ENCODE measurements at places on chromosomes 6 and 20. TPM values are rescaled to one million over a fixed set of nuclear protein-coding genes. Genes with fewer than 3 reads are reported as not detected.

GRCh38 chr20:36847009-36847709 is 28.8 kb upstream of the TLDC2 start:
- H3K27ac ChIP-seq = peak overlapping the region; percentile 24
- no peaks in the 10 kb centered on the region for H3K27me3 ChIP-seq
- no peak for DNase-seq
- no peak overlapping the region for H3K4me3 ChIP-seq
- H3K4me1 ChIP-seq = peaks cover 15% of the 10 kb centered on the region

NNAT gene
- 59.8 TPM for total RNA-seq

LTA gene
- total RNA-seq = 0.87 TPM

ULBP3 gene
- total RNA-seq = 5.6 TPM

- H3K4me3 ChIP-seq = no peak overlapping the region
- no peaks in the 10 kb centered on the region for H3K36me3 ChIP-seq
- DNase-seq = no peak
Measured at GRCh38 chr6:82779041-82779440, 286.6 kb downstream of the UBE3D start.

AVP gene
- 0.50 TPM for total RNA-seq

PPARD gene
- total RNA-seq = 17.1 TPM

- peaks cover 24% of the 10 kb centered on the region for H3K36me3 ChIP-seq
- H3K27me3 ChIP-seq = no peaks in the 10 kb centered on the region
Measured at GRCh38 chr6:42627044-42627443, 63.2 kb downstream of the UBR2 start.

GRCh38 chr6:1389369-1390132 is at the start of gene FOXF2:
FOXF2 (plus strand) TSS chr6:1389576; CDS start chr6:1389948, 372 bp downstream.
- DNase-seq = peak; percentile 73
- H3K4me3 ChIP-seq = peak within 1 kb of the TSS; percentile 73
- no peak within 1 kb of the TSS for H3K27ac ChIP-seq

- no peaks in the 10 kb centered on the region for H3K27me3 ChIP-seq
- H3K27ac ChIP-seq = no peak overlapping the region
- H3K4me1 ChIP-seq = peaks cover 9% of the 10 kb centered on the region
- H3K36me3 ChIP-seq = no peaks in the 10 kb centered on the region
- no peak overlapping the region for H3K4me3 ChIP-seq
Measured at GRCh38 chr6:40640599-40641227, 53.5 kb upstream of the LRFN2 start.

DNA sequence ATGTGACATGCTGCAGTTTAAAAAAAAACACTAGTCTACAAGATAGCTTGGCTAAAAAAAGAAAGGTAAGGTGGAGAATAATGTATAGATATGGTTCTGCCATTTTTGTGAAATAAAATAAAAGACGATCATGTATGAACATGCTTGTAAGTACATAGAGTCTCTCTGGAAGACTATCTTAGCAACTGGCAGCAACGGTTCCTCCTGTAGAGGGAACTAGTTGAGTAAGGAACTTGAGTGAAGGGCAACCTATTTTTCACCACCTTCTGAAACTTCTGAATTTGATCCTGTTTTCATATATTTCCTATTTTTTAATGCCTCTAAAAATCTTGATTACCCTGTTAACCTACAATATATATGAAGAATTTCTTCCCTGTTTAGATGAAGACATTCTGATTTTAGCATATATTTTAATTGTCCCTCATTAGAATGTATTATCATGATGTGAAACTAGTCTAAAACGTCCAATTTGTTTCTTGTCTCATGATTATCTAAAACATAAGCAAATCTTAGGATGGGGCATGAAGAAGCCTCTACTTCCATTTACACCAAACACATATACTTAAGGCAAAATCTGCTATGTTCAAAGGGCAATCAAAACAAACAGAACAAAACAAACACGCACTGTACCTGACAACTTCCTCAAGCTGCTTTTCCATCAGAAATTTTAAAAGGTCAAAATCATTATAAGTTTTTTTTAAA is 202.5 kb downstream of the ISM1 start:
- no peaks in the 10 kb centered on the region for H3K36me3 ChIP-seq
- H3K4me1 ChIP-seq = peaks cover 43% of the 10 kb centered on the region
- no peak for DNase-seq
- H3K27ac ChIP-seq = peak overlapping the region; percentile 33

DNA sequence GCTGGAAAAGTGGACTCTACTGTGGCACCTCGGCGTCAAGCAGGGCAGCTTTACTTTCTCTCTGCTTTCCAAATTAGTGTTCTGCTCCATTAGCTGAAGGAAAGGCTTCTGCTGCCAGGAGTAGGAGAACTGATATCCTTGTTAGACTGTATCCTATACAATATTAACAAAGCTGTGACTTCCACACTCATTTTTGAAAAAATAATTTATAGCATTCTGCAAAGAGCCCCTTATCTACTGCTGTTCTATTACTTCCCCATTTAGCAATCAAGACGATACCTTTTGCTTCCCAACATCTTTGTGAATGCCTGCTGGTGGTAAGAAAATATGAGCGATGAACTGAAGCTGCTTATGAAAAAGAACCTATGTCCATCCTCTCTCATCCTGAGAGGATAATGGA is 151.1 kb downstream of the UBE3D start:
- no peaks in the 10 kb centered on the region for H3K27me3 ChIP-seq
- peaks cover 11% of the 10 kb centered on the region for H3K36me3 ChIP-seq
- H3K4me3 ChIP-seq = no peak overlapping the region
- no peak for DNase-seq
- H3K4me1 ChIP-seq = peaks cover 6% of the 10 kb centered on the region

GRCh38 chr6:112216662-112217551 is 37.5 kb downstream of the LAMA4 start:
- H3K36me3 ChIP-seq = no peaks in the 10 kb centered on the region
- H3K27me3 ChIP-seq = no peaks in the 10 kb centered on the region
- no peak overlapping the region for H3K27ac ChIP-seq
- H3K4me3 ChIP-seq = no peak overlapping the region
- DNase-seq = no peak

DNA sequence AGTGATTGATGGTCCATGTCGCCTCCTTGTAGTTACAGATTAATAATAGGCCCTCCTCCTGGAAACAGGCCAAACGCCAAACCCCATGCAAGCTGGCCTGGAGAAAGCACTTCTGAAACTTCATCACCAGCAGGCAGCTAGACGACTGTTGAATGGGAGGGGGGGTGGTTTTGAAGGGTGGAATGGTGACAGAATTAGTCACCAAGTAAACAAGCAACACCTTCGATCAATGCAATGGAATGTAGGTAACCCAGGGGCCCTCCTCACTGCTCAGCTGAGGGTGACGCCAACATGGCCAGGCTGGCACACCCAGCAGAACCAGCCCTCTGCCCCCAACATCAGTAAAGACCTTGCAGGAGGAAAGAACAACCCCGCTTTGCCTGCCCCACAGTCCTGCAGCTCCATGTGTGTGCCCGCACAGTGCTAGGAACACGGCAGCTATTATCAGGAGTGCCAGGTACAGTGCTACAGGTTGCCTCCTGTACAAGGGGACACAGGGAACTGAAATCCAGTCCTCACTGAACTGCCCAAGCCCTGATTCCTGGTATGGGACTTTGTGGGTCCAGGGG is 2.7 kb downstream of the BCAS1 start:
- no peaks in the 10 kb centered on the region for H3K27me3 ChIP-seq
- H3K4me3 ChIP-seq = no peak overlapping the region
- DNase-seq = no peak

GRCh38 chr20:24411003-24411833 is 58.2 kb upstream of the SYNDIG1 start:
- peaks cover 26% of the 10 kb centered on the region for H3K36me3 ChIP-seq
- no peak for DNase-seq
- no peaks in the 10 kb centered on the region for H3K4me1 ChIP-seq
- H3K27ac ChIP-seq = no peak overlapping the region

DNA sequence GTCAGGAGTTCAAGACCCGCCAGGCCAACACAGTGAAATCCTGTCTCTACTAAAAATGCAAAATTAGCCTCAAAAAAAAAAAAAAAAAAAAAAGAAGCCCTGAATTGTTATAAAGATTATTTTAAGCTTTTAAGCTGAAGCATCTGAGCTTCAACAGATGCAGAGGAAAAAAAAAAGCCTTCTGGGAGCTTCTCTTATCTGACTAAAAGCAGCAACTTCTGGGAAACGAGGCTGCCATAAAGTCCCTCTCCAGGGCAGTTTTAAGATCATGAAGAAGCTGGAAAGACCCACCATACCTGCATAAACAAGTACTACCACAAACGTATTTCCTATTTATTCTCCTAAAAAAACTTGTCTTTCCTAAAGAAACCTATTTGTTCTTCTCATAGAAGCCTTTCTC is 3.6 kb downstream of the SERINC3 start:
- H3K4me1 ChIP-seq = peaks cover 16% of the 10 kb centered on the region
- no peak overlapping the region for H3K4me3 ChIP-seq
- no peak for DNase-seq
- no peaks in the 10 kb centered on the region for H3K36me3 ChIP-seq
- no peak overlapping the region for H3K27ac ChIP-seq

TGM3 gene
- 0.07 TPM for total RNA-seq

GRCh38 chr6:18386298-18386976 is 713 bp upstream of the RNF144B start:
- peaks cover 49% of the 10 kb centered on the region for H3K4me1 ChIP-seq
- peak overlapping the region; percentile 83 for H3K27ac ChIP-seq
- no peaks in the 10 kb centered on the region for H3K36me3 ChIP-seq
- H3K4me3 ChIP-seq = peak overlapping the region; percentile 87
- no peak for DNase-seq

CLDN20 gene
- not detected for total RNA-seq

GRCh38 chr6:39075010-39075686 is 26.6 kb downstream of the GLP1R start:
- no peak for DNase-seq
- H3K4me3 ChIP-seq = no peak overlapping the region
- no peaks in the 10 kb centered on the region for H3K27me3 ChIP-seq
- H3K36me3 ChIP-seq = no peaks in the 10 kb centered on the region

GRCh38 chr6:37653933-37654565 is 43.6 kb downstream of the MDGA1 start:
- no peak overlapping the region for H3K27ac ChIP-seq
- peaks cover 13% of the 10 kb centered on the region for H3K4me1 ChIP-seq
- no peak overlapping the region for H3K4me3 ChIP-seq
- H3K27me3 ChIP-seq = peaks cover 39% of the 10 kb centered on the region

CEP162 gene
- 7.9 TPM for total RNA-seq

DNA sequence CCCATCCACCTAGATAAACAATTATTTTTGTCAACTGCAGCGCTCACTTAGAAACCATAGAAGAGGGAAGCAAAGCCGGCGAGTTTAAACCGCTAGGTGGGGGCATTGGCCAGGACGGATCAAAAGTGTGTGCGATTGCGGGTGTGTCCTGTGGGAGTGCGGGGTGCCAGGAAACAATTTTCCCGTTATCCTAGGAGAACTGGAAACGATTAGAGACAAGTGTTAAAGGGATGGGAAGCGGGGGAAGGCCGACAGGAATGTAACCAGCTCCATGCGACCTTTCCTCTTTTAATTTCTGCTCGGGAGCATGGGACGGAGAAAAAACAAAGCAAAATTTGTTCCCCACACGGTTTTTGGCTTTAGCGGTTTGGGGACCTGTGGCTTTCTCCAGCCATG is 2.8 kb upstream of the HTR1B start:
- no peak overlapping the region for H3K27ac ChIP-seq
- H3K27me3 ChIP-seq = peaks cover 82% of the 10 kb centered on the region
- no peaks in the 10 kb centered on the region for H3K36me3 ChIP-seq
- H3K4me1 ChIP-seq = peaks cover 28% of the 10 kb centered on the region
- H3K4me3 ChIP-seq = peak overlapping the region; percentile 93

RSPH9 gene
- 0.35 TPM for total RNA-seq

GRCh38 chr6:26331218-26332073 is 33.6 kb upstream of the BTN3A2 start:
- peak; percentile 56 for DNase-seq
- H3K27ac ChIP-seq = no peak overlapping the region
- no peaks in the 10 kb centered on the region for H3K36me3 ChIP-seq
- peaks cover 24% of the 10 kb centered on the region for H3K27me3 ChIP-seq

SLC4A11 gene
- 39.5 TPM for total RNA-seq

HSPA1L gene
- 1.9 TPM for total RNA-seq

DNA sequence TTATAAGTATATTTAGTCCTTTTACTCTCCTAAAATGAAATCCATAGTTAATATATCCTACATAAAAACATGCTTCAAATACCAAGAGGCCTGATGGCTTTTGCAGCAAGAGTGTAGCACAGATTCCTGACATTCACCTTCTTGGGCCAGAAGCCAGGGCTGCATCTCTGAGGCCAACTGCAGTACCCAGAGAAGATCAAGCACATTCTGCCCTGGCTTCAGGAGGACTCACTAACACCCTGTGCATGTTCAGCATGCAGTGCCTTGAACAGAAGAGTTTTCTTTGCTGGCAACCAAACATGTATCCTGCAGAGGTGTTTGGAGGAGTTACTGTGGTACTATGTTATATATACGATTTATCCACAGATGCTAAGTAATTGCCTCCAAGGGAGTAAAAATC is 90.3 kb downstream of the FHL5 start:
- no peaks in the 10 kb centered on the region for H3K27me3 ChIP-seq
- no peaks in the 10 kb centered on the region for H3K36me3 ChIP-seq
- no peaks in the 10 kb centered on the region for H3K4me1 ChIP-seq
- no peak for DNase-seq
- H3K4me3 ChIP-seq = no peak overlapping the region

- H3K4me3 ChIP-seq = no peak overlapping the region
- peaks cover 3% of the 10 kb centered on the region for H3K4me1 ChIP-seq
- peak; percentile 44 for DNase-seq
Measured at GRCh38 chr6:9851541-9852380, 563.1 kb downstream of the TFAP2A start.
